ENCODE measurements at places on chromosomes 2 and 18.

- no peak for DNase-seq
Observed at GRCh38 chr2:229282758-229283546, 11.9 kb upstream of the PID1 start.

DNA sequence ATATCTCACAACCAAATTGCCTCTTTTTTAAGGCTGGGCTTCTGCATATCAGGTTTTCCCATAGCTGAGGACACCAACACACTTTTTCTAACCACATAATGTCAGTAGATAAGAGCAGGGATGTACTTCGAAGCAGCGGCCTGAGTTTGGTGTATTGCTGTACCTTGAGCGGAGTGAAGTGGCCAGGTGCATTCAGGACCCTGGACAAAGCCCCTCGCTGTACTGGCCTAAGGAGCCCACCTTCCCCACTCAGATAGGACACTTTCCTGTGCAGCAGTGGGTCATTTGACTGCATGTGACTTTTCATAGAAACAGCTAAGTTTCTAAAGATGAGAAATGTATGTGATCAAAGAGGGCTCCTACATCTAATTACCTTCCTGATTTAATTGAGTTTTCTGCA lies 212.5 kb downstream of the GBX2 start:
- no peak for DNase-seq

- DNase-seq: no peak
Observed at GRCh38 chr18:78448106-78448505, 531.5 kb upstream of the SALL3 start.

DNA sequence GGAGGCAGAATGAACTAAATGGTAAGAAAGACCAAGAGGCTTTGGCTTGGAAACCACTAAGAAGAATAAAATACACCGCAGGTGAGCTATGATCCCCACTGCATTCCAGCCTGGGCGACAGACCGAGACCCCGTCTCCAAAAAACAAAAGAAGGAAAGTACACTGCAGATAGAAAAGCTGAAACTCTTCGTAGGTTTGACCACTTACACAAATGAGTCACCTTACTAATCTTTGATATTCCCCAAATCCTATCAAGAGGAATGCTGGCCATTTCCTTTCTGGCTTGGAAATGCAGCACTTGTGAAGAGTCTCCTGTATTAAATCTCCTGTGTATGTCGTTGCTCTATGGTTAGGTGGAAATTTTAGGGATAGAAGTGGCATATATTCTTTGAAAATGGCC lies 108.8 kb downstream of the MTCL1 start:
- DNase-seq: no peak

- no peak for DNase-seq
Observed at GRCh38 chr2:205852457-205852856, 170.2 kb downstream of the NRP2 start.

- peak; percentile 37 for DNase-seq
Observed at GRCh38 chr2:30862054-30862651, 54.9 kb upstream of the CAPN13 start.

DNA sequence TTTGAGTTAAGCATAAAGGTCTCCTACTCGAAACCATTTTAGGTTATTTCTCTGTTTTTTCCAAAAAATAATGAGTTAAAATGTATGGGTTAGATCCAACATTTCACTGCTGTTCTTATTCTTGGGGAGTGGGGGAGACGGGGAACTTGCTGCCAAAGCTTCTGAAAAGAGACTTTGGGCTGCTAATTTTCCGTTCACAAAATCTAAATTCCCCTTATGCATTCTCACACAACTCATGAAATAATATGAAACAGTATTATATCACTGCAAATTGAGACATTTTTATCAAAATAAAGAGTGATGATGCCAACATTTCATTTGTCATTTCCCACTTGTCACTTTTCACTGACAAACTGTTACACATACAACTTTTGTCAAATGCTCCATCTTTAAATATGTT lies 7.8 kb downstream of the SATB2 start:
- no peak for DNase-seq

GRCh38 chr2:169107645-169108044 lies 38.3 kb downstream of the DHRS9 start:
- DNase-seq: peak; percentile 69

Measured in CD4-positive, alpha-beta T cell treated with Interleukin-4 for 4 hours (primary cell).